Gastroesophageal sphincter (tissue), 4 donors: ENCODE measurements at places on chromosomes 13 and 19.

DNA sequence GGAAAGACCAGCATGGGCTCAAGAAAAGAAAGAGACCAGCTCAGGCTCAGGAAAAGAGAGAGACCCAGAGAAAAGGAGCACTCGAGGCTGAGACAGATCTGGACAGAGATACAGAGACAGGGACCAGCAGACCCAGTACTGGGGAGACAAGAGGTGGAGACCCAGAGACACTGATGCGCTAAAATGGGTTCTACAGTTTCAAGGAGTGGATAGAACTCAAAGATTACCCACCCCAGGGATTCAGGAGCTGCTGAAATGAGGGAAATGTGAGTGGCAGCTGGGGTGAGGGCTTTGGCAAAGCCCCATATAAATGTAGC, 609 bp upstream of the ZSCAN18 start:
- no peak for ATAC-seq

DNA sequence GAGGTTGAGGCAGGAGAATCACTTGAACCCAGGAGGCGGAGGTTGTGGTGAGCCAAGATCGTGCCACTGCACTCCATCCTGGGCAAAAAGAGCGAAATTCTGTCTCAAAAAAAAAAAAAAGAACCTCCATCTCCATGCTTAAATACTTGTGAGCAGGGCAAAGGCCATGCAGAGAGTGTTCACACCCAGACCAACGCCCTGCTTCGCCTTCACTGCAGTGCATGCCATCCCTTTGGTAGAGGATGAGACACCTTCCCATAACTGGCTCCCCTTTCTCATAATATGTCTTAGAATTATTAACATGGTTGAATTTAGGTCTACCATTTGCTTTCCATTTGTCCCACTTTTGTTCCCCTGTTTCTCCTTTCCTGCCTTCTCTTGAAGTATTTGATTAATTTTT, 15.4 kb downstream of the BBC3 start:
- no peak for ATAC-seq

- no peak for ATAC-seq
Observed at GRCh38 chr13:28338742-28339141, 156.2 kb downstream of the FLT1 start.

DNA sequence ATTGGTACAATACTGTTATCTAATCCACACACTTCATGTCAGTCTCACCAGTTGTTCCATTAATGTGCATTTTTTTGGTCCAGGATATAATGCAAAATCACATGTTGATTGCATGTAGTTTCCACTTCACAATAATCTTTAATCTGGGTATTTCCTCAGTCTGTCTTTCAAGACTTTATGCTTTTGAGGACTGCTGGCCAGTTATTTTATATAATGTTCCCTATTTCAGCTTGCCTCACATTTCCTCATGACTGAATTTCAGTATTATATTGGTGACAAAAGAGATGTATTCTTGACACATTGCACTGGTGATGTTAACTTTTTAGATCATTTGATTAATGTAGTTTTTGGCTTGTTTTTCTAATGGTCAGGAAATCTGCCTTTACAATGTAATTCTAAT, 368.3 kb downstream of the IRS2 start:
- ATAC-seq, result no peak

DNA sequence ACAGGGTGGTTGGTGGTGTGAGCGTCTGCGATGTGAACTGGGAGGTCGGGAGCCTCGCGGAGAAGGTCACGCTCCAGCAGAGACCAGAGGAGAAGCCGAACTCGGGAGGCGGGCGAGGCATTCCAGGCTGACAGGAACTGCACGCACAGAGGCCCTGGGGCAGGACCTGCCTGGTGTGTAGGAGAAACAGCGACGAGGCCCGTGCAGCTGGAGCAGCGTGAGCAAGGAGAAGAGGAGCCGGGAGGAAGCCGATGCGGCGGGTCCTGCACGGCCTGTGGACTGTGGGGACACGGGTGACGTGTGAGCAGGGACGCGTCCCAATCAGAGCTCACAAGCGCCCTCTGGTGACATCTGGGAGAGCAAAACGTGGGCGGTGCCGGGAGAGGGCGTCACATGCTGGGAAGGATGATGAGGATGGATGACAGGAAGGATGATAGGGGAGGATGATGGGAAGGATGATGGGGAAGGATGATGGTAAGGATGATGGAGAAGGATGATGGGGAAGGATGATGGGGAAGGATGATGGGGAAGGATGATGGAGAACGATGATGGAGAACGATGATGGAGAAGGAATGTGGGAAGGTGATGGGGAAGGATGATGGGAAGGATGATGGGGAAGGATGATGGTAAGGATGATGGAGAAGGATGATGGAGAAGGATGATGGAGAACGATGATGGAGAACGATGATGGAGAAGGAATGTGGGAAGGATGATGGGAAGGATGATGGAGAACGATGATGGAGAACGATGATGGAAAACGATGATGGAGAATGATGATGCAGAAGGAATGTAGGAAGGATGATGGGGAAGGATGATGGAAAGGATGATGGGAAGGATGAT, 16.1 kb upstream of the MADCAM1 start:
- peak; percentile 90 for ATAC-seq
